ENCODE measurements at places on chromosomes 13 and 19. TPM values are rescaled to one million over a fixed set of nuclear protein-coding genes. Genes with fewer than 3 reads are reported as not detected.

GRCh38 chr13:97506511-97506910 lies 72.5 kb downstream of the RAP2A start:
- DNase-seq, result no peak

DNA sequence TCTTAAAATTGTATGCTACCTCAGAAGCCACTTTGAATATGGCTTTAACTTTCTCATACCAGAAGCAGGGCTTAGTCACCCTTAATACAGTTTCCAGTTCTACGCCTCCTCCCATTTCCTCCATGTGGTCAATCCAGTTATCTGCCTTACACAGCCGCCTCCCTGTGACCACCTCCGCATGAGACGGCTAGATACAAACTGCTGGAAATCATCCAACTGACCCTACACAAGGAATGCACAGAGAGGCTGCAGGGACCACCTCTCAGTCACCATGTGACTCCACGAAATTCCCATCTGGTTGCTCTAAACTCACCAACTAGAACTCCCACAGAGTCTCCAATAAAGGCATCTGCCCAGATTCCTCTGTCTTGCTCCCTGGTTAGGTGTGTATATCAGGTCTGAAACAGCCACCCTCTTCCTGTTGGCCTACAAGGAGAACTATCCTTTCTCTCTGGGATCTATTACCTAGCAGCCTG lies 6.8 kb downstream of the ZNF564 start:
- DNase-seq, result no peak

ZNF813 gene
- total RNA-seq, result 2.0 TPM

ATP8B3 gene
- total RNA-seq, result 2.1 TPM

- DNase-seq, result no peak
Observed at GRCh38 chr13:24385902-24386301, 76.5 kb downstream of the C1QTNF9 start.

All from ovary (tissue), 10 donors.